Type B pancreatic cell (in vitro differentiated cells): ENCODE measurements at places on chromosomes 6 and 20. TPM values are rescaled to one million over a fixed set of nuclear protein-coding genes. Genes with fewer than 3 reads are reported as not detected.

- DNase-seq: no peak
Measured at GRCh38 chr6:57423468-57423867, 106.0 kb downstream of the PRIM2 start.

GRCh38 chr6:30615219-30615957 is 1.7 kb downstream of the PPP1R10 start:
- DNase-seq: no peak

Gene HLA-DOA
- 0.52 and 2.5 TPM in 2 replicates for total RNA-seq

Gene TGM3
- 1.4 and 1.5 TPM in 2 replicates for total RNA-seq

Gene SPDEF
- 0.62 and 1.6 TPM in 2 replicates for total RNA-seq

GRCh38 chr20:50577175-50578018 is 67.2 kb downstream of the PTPN1 start:
- no peak for DNase-seq

Gene RUNX2
- 5.9 and 6.0 TPM in 2 replicates for total RNA-seq
